ENCODE measurements at places on chromosomes 7 and 10.

- no peak for DNase-seq
Measured at GRCh38 chr10:51658000-51658399, 41.4 kb downstream of the CSTF2T start.

- no peak for DNase-seq
Measured at GRCh38 chr7:95820778-95821177, 48.4 kb downstream of the DYNC1I1 start.

GRCh38 chr7:154638286-154638685, 364.6 kb downstream of the PAXIP1 start:
- no peak for DNase-seq

GRCh38 chr10:119348516-119349240, 141.3 kb downstream of the GRK5 start:
- no peak for DNase-seq

DNA sequence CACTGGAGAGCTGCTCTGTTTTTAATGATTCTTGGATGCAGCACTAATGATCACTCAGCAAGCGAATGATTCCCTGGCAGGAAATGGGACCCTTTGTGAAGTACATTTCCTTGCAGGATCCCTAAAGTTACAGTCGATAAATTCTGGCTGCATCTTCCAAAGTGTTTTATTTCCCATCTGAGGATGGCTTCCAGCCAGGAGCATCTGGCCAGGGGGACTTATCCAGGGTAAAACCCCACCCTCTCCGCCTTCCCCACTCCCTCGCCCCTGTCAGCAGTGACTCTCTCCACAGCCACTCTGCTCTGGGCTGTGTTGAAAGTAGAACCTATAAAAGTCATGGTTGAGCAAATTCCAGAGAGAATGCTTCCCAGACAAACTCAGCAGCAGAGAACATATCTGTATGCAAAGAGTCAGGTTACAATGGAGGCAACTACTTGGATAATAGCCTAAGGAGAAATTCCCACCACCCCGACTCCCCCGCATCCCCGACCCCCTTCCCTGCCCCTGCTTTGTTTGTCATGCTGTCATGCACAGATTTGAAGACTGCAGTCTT, 111.0 kb upstream of the ANLN start:
- DNase-seq, result no peak

DNA sequence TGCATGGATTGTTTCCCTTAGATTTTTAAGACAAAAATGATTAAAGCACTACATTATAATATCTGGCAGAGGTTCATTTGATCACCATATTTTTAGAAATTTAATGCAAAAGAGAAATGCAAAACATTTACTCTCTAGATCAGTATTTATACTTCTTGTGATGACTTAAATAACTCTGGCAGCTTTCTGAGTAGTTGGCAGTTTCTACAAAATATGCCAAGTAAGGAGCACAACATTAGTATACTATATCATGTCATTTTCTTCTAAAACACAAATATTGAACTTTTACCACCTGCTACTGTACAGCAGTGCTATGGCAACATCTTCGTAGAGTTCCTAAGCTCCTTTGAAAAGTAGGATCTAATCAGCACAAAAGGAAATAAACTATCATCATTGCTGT, 275.2 kb downstream of the PCDH15 start:
- no peak for DNase-seq

GRCh38 chr7:121023683-121024511, 35.4 kb downstream of the CPED1 start:
- DNase-seq, result no peak

GRCh38 chr10:100551738-100552137, 16.0 kb downstream of the HIF1AN start:
- no peak for DNase-seq

GRCh38 chr10:31064348-31064747, 32.7 kb upstream of the ZNF438 start:
- DNase-seq, result no peak

DNA sequence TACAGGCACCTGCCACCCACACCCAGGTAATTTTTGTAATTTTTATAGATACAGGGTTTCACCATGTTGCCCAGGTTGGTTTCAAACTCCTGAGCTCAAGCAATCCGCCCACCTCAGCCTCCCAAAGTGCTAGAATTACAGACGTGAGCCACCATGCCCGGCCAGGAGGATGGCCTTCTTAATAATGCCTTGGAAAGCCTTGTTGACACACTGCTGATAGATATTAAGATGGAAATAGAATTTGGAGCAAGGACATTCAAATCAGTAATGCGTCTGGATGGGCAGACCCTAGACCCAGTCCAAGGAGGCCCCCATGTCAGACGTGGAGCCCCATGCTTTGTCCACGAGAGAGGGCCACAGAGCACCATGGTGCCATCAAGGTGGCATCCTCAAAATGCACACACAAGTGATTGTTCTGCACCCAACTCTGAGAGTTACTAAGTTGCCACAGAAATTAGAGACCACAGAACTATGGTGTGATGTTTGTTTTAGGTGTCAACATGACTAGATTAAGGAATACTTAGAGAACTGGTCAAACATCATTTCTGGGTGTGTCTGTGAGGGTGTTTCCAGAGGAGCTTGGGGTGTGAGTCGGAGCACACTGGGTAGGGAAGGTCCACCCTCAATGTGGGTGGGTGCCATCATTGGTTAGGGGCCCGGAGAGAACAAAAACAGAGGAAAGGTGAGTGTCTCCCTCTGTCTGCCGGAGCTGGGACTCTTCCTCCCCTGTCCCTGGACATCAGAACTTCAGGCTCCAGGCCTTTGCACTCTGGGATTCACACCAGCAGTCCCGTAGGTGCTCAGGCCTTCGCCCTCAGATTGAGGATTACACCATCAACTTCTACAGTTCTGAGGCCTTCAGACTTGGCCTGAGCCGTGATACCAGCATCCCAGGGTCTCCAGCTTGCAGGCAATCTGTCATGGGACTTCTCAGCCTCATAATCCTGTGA, 34.5 kb downstream of the EBF3 start:
- peak; percentile 79 for DNase-seq

DNA sequence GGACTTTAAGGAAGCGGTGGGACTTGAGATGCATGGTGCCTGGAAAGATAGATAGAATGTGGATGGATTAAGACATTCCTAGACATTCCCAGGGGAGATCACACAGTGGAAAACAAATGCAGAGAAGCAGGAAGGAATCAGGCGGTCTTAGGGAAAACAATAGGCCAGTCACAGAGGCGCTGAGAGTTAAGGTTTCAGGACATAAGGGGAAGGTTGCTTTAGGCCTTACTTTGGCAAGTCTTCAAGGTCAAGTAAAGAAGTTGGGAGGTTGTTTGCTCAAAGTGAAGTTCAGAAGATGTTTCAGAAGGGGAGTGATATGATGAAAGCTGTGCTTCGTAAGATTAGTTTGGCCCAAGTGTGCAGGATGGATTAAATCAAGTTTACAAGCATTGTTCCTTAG, 109.4 kb downstream of the SUGCT start:
- DNase-seq, result peak; percentile 10

- no peak for DNase-seq
Measured at GRCh38 chr7:138116892-138117291, 40.6 kb downstream of the AKR1D1 start.

DNA sequence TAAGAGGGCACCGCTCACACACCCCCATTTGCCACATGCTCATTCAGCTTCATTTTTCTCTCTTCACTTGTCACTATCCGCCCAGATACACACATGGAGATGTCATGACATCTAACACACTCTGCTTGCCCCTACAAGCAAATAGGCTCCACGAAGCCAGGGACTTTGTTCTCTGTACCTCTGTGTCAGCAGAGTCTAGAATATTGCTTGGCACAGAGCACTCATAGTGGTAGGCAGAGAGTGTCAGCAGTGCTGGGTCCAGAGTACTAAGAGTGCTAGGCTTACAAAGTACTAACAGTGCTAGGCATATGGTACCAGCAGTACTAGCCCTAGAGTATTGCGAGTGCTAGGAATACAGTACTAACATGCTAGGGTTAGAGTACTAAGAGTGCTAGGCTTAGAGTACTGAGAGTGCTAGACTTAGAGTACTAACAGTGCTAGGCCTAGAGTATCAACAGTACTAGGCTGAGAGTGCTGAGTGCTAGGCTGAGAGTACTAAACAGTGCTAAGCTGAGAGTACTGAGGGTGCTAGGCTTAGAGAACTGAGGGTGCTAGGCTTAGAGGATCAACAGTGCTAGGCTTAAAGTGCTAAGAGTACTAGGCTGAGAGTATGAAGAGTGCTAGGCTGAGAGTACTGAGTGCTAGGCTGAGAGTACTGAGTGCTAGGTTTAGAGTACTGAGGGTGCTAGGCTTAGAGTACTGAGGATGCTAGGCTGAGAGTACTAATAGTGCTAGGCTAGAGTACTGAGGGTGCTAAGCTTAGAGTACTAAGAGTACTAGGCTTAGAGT, 166.1 kb downstream of the PRKAG2 start:
- no peak for DNase-seq

DNA sequence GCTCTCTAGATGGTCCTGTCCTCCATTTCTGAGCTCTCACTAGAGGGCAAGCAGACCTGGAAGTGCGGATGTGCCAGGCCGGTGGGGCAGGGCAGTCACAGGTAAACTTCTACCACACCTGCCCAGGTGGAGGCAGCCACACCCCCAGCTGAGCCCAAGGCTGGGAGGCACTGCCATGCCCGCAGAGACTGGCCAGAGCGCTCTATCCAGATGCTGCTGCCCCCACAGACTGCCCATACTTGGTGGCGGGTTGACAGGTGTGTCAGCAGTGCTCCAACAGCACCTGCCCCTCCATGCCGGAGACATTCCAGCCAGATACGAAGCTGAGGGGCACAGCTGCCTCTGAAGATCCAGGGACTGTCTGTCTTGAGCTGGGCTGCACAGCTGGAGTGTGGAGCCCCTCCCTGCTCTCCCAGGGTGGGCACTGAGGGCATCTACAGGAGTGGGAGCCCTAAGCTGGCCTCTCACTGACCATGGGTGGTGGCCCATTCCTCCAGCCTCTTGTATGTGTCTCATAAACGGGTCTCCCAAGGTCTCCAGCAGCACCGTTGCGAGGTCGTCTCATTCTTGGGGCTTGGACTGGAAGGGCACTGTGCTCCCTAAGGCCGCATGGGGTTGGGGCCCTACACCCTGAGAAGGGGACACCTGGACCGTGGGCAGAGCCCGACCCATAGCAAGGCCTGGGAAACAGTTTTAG, 38.2 kb upstream of the PPIF start:
- DNase-seq, result peak; percentile 47

GRCh38 chr7:51518646-51519045, 202.0 kb upstream of the COBL start:
- DNase-seq, result no peak

DNA sequence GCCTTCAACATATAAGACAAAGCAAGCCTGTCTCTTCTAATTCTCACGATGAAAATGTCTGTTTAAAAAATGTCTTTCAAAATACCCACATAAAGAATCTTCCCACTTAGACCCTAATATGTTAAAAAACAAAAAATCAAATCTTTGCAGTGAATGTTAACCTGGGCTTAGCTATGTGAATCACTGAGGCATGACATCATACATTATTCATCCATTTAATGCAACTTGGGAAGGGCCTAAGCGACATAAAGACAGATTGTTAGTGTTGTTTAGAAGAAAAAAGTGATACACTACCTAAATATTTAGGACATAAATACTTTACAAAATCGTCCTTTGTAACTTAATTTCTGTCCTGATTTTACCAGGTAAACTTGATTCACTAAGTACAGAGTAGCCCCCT, 648.5 kb upstream of the NRP1 start:
- no peak for DNase-seq

DNA sequence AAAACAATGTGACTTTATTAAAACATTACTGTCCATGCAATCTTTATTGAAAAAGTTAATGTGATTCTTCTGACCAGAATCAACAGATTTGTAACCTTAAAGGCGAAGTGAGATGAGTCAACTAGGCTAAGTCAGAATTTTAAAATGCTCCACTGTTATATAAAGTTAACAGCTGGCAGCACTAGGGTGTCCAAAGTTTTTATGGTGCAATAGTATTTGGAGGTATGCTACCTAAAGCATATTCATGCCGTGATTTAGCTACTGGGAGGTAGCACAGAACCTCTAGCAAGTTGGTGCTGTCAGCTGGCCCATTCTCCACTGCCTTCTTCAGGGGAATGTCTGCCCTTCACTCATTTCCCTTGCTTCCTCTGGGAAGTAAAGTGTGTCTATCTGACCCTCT, 126.7 kb downstream of the RAPGEF5 start:
- DNase-seq, result no peak

DNA sequence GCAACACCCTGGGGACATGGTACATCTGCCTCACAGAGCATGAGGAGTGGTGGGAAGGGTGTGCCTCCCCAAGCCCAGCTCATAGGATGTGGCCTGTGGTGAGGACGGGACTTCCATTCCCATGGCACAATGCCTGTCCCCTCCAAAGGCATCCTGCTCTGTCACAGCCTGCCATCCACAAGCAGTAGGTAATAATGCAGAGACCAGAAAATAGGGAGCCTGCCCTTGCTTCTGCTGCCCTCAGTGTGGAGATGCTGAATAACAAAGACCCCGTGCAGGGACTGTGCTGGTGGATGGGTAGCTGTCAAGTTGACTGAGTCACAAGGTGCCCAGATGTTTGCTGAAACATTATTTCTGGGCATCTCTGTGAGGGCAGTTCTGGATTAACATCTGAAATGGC, 199.9 kb upstream of the GRB10 start:
- DNase-seq, result no peak

- no peak for DNase-seq
Measured at GRCh38 chr10:35585903-35586535, 19.1 kb upstream of the GJD4 start.

DNA sequence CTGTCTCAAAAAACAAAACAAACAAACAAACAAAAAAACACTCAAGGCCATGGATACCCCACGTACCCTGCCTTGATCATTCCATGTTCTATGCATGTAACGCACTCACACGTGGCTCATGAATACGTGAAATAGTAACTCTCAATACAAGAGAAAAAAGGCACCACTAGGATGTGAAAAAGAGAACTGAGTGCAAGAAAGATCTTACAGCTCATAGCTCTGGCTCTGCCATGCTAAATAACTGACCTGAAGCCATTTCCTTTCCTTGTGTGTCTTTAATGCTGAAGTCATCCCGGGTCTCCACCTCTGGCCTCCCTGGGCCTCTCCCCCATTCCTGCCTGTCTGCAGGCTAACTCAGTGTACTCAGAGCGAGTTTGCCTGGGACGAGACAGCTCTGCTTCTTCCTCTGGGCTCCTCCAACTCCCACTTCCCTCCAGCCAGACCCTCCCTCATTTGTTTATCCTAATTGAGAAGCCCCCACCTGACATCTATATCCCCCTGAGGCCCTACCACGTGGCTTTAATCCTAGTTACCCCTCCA, 117.3 kb downstream of the PRPF18 start:
- DNase-seq, result no peak

- DNase-seq, result no peak
Measured at GRCh38 chr7:32888505-32888904, 3.1 kb downstream of the KBTBD2 start.
